ENCODE measurements at places on chromosomes 5 and 9.
A peak's percentile ranks its signal among the peaks of the same experiment; 100 is the strongest.

- no peaks in the 10 kb centered on the region for H3K27me3 ChIP-seq
- DNase-seq, result no peak
- H3K36me3 ChIP-seq, result no peaks in the 10 kb centered on the region
- no peak overlapping the region for H3K4me3 ChIP-seq
- no peak overlapping the region for H3K27ac ChIP-seq
- H3K4me1 ChIP-seq, result no peaks in the 10 kb centered on the region
Measured at GRCh38 chr9:20087481-20087880, 298.6 kb upstream of the SLC24A2 start.

DNA sequence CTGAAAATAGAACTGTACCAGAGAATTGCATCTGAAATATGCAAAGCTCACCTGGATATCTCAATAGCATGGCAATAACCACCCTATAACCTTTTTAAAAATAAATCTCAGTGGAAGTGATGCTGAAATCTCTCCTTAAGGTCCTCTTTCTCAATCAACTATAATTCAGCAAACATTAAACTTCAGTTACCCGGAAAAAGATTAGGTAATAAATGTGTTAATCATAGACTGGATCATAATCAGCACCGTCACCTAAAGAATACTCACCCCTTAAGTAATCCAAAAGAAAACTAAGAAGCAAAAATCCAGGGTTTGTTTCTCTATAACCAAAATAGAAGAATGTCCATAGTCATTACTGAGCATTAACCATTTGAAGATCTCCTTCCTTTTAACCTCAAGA, 44.3 kb upstream of the DENND4C start:
- peaks cover 7% of the 10 kb centered on the region for H3K4me1 ChIP-seq
- H3K27me3 ChIP-seq, result no peaks in the 10 kb centered on the region
- H3K36me3 ChIP-seq, result no peaks in the 10 kb centered on the region
- H3K4me3 ChIP-seq, result no peak overlapping the region
- DNase-seq, result no peak

GRCh38 chr5:64331597-64332277, 166.1 kb downstream of the RNF180 start:
- H3K36me3 ChIP-seq, result no peaks in the 10 kb centered on the region
- H3K27ac ChIP-seq, result no peak overlapping the region
- DNase-seq, result peak; percentile 63
- no peaks in the 10 kb centered on the region for H3K27me3 ChIP-seq
- peaks cover 14% of the 10 kb centered on the region for H3K4me1 ChIP-seq
- no peak overlapping the region for H3K4me3 ChIP-seq

DNA sequence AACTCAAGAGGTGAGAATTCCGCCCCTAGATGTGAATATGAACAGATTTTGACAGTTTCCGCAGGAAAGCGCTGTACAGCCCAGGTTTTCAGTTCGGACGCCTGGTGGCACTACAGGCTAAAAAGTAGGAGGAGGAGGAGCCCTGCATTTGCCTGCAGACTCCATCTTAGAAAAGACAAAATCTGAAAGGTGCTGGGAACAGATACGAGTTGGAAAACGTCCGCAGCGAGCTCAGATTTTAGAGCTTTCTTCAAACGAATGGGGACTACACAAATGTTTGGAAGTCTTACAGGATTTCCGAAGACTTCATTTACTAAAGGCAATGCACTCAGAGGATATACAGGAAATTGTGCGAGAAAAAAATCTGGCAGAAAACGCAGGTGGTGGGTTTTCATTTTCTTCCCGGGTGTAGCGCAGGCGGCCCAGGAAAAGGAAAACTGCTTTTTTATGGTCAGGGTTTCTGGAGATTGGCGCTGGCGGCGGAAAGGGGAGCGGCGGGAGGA, 9.9 kb upstream of the PCDHB2 start:
- no peak overlapping the region for H3K27ac ChIP-seq
- no peaks in the 10 kb centered on the region for H3K4me1 ChIP-seq
- H3K4me3 ChIP-seq, result peak overlapping the region; percentile 62
- peaks cover 3% of the 10 kb centered on the region for H3K27me3 ChIP-seq
- DNase-seq, result no peak

GRCh38 chr9:131851414-131851813, 111.5 kb upstream of the RAPGEF1 start:
- DNase-seq, result no peak
- H3K27me3 ChIP-seq, result no peaks in the 10 kb centered on the region
- H3K4me3 ChIP-seq, result no peak overlapping the region

DNA sequence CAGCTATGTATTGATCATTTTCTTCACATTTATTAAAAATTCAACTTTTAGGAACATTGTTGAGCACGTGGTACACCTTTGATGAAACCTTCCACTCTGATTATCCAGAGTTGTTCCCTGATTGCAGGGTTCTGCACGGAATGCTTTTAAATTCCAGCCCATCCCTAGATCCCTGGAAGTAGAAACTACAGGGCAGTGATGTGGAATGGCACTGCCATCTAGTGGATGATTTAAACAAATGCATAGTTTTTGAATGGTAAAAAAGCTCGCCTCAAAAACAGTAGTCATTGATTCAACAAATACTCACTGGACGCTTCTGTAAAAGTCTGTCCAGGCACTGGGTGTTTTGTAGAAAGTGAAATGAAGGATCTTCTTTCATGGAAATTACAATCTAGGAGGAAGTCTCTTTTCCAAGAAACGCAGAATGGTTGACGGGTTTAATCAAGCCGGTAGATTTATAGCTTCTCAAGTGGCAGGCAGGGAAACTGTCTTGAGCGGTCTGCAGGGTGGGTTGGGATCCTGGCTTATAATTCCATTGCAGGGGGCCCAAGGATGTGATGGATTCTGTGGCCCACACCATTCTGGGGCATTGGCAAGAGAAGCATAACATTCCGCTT, 118.4 kb downstream of the ARHGAP26 start:
- DNase-seq, result no peak
- no peak overlapping the region for H3K27ac ChIP-seq
- no peaks in the 10 kb centered on the region for H3K4me1 ChIP-seq
- H3K4me3 ChIP-seq, result no peak overlapping the region

DNA sequence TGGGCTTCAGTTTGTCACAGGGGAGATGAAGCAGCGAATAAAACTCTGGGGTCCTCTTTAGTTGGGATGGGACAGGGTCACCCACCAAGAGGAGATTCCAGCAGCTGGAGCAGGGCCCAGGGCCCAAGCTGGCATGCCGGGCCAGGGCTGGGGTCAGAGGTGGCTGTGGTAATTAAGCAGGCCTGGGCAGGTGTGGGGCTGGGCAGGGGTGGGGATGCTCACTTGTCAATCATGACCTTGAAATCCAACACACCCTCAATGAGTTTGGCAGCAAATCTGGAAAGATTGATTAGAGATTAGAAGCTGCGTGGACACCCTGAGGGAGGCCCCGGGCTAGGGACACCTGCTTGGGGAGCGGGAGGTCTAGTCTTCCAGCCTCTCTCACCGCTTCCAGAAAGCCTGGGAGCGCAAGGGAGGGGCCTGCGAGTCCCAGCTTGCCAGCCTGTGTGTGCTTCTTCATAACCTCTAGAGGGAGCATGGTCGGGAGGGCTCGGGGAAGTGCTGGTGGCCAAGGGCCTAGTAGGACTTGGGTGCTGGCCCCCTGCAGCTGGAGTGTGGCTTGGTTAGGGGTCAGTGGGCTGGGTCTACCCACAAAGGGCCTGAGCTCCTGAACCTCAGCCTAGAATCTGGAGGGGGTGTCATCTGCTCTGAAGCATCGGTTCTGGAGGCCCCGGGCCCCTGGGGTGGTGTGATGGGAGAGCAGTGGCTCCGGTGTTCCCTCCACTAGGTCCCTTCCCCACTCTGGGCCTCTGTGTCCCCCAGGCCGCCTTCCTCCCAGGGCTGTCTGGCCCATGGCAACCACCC, 7.6 kb downstream of the CRAT start:
- peak overlapping the region; percentile 38 for H3K4me3 ChIP-seq
- no peaks in the 10 kb centered on the region for H3K27me3 ChIP-seq
- H3K27ac ChIP-seq, result peak overlapping the region; percentile 84
- H3K36me3 ChIP-seq, result peaks cover 60% of the 10 kb centered on the region
- DNase-seq, result peak; percentile 84
- H3K4me1 ChIP-seq, result peaks cover 25% of the 10 kb centered on the region

DNA sequence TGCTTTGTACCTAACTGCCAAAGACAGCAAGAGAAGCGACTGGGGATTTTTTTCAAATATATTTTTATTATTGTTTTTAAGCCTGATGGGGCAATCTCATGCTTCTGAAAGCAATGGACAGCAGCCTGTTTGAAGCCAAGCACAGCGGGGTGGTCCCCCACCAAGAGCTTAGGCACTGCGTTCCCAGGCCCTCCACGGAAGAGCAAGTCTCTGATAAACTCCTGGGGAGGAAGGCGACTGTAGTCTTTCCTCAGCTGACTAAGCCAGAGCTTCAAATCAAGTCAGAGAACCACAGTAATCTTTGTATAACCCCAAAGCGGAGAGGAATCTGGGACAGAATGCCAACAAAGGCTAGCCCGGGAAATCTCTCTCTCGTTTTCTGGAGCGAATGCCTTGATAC, 54.4 kb downstream of the ARSB start:
- H3K4me1 ChIP-seq, result no peaks in the 10 kb centered on the region
- no peaks in the 10 kb centered on the region for H3K27me3 ChIP-seq
- DNase-seq, result no peak

DNA sequence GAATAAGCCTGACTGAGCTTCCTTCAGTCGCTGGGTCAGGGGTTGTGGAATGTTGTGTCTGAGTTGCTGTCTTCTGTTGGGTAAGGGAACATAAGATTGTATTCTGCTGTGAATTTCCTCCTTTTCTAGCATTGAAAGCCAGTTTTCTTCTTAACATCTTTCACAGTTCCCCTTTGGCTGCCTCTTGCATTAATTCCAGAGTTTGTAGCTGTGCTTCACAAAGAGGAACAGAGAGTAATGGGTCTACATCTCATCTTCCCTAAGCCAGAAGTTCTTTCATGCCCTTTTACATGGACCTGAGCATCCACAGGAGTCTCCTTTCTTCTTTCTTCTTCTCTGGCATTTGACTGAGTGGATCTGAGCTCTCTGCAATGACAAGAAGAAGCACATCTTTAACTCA, 686.8 kb downstream of the KCTD16 start:
- no peaks in the 10 kb centered on the region for H3K36me3 ChIP-seq
- H3K4me3 ChIP-seq, result no peak overlapping the region
- no peaks in the 10 kb centered on the region for H3K4me1 ChIP-seq
- no peak overlapping the region for H3K27ac ChIP-seq

- H3K27me3 ChIP-seq, result no peaks in the 10 kb centered on the region
- H3K27ac ChIP-seq, result no peak overlapping the region
- DNase-seq, result no peak
Measured at GRCh38 chr9:125541840-125542243, 165.2 kb downstream of the MAPKAP1 start.

DNA sequence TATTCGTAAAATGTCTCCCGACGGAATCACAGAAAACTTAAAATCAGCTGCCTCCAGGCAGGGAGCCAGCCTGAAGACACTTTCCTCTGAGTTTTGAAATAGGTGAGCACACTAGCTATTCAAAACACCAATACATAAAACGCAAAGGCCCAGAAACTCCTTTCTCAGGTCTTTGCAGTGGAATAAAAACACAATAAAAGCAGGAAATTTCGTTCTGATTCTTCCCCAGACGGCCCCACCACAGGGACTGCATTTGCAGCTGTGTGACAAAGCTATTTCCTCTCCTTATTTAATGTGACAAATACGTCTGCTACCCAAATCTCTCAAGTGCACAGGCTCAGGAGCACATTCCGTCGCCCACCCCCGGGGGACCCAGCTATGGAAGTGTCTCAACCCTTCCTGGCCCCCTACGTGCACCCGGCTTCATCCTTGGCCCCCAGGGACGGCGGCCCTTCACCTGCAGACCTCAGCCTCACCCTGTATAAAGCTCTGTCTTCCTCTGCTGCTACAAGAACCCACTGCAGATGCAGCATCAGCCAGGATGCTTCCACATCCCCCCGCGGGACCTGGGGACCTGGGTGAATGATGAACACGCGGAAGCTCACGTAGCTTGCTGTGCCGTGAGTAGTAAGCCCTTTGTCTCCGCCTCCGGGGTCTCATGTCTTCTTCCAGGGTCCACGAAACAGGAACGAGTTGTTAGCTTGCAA, 24.9 kb downstream of the AHRR start:
- no peaks in the 10 kb centered on the region for H3K36me3 ChIP-seq
- H3K27me3 ChIP-seq, result peaks cover 17% of the 10 kb centered on the region
- H3K4me3 ChIP-seq, result no peak overlapping the region
- DNase-seq, result no peak
- no peak overlapping the region for H3K27ac ChIP-seq

DNA sequence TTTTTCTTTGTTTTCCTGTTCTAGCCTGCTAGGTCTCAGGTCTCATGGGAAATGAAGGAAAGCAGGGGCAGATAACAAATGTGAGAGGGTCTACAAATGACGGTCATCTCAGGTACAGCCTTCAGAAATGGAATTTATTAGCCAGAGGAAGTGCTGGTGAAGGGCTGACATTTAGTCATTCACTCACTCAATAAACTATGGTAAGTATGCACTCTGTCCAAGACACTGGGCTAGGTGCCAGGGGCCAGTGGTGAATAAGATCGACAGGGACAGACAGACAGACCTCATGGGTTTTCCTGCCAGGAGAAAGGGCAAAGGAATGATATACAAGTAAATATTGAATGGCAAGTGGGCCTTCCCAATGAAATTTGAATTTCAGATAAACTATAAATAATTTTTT, 6.3 kb downstream of the PDE6A start:
- H3K27ac ChIP-seq, result no peak overlapping the region
- DNase-seq, result peak; percentile 69
- no peaks in the 10 kb centered on the region for H3K27me3 ChIP-seq
- no peaks in the 10 kb centered on the region for H3K36me3 ChIP-seq
- H3K4me1 ChIP-seq, result peaks cover 5% of the 10 kb centered on the region
- no peak overlapping the region for H3K4me3 ChIP-seq

DNA sequence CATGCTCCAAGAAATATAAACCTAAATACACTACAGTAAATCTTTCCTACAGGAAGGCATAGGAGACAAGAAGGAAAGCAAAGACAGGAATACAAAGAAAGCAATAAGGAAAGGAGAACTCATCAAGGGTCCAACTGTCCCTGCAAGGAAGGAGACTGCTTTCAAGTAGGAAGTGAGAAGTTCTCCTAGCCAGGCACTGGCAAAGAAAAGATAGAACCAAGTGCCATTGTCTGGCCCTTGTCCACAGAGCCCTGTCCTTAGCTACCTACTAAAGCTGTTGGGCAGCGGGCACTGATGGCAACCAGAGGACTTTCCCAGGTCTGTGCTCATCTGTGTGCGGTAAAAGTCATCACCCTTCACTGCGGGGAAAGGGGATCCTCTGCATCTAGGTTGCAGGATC, 108.2 kb downstream of the KLHL3 start:
- H3K36me3 ChIP-seq, result no peaks in the 10 kb centered on the region
- peaks cover 14% of the 10 kb centered on the region for H3K4me1 ChIP-seq
- no peak overlapping the region for H3K27ac ChIP-seq
- no peak overlapping the region for H3K4me3 ChIP-seq
- H3K27me3 ChIP-seq, result no peaks in the 10 kb centered on the region
- no peak for DNase-seq

- DNase-seq, result no peak
- no peaks in the 10 kb centered on the region for H3K27me3 ChIP-seq
- no peaks in the 10 kb centered on the region for H3K36me3 ChIP-seq
- H3K4me1 ChIP-seq, result no peaks in the 10 kb centered on the region
- H3K27ac ChIP-seq, result no peak overlapping the region
- no peak overlapping the region for H3K4me3 ChIP-seq
Measured at GRCh38 chr9:8816361-8816760, 1016.8 kb upstream of the DMAC1 start.

DNA sequence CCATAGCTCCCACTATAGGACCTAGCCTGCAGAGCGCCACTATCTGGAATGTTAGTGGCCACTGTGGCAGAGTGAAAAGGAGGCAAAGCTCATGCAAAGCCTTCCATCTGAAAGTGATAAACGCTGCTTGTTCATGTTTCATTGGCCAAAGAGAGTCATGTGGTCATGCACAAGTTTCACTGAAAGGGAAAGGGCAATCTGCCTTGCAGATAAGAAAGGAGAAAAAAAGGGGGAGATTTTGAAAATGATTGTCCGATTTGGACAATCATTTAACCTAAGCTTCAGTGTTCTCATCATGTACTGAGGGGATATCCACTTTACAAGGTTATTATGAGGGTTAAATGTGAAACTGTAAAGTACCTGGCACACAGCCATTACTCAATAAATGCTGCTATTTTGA, 9.0 kb upstream of the MOB3B start:
- H3K36me3 ChIP-seq, result no peaks in the 10 kb centered on the region
- no peak overlapping the region for H3K4me3 ChIP-seq
